T-helper 1 cell (primary cell): ENCODE measurements at places on chromosomes 12 and 14.

GRCh38 chr14:81859046-81859445, 325.4 kb upstream of the SEL1L start:
- DNase-seq, result no peak

DNA sequence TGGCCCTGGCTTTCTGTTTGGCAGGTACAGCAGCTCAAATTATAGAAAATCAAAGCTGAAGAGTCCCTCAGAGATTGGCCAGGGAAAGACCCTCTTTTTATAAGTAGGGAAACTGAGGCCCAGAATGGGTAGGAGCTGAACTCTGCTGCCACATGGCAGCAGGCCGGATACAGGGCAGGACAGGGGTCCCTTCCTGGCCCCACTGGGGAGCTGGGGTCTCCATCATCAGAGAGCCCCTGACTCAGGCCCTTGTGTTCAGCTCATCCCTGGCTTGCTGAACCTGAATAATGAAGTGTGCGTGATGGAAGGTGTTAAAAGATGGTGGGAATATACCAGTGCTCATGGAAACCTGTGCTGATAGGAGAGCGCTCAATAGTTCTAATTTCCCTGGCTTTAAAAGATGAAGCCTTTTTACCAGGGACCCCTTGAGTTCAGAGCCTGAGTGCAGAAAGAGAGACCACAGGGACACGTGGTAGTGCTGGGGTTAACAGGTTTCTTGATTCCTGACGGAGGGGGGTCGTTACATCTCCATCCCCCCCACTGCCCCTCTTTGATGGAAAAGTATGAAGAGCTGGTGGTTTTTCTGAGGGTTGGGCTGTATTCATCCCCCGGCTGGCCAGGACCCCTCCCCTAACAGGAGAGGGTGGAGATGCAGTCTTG, 4.4 kb downstream of the DLK1 start:
- DNase-seq, result no peak

- DNase-seq, result no peak
These were observed 381.2 kb downstream of the BCL11B start for GRCh38 chr14:98890556-98891340.

DNA sequence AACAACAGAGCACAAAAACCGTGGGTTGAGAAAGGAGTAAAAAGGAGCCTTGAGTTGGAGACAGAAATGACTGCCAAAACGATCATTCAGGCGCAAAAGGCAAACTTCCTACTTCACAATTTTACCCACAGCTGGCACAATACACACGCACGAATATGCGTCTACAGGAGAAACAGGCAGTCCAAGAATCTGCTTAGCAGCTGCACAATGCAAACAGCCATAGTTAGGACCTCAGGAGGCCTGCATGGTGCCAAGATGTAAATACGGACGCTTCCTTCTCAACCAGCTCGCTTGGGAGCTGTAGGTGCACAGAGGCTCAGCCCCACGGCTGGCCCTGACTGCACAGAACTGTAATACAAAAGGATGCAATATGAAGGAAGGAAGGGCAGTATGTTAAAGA, 250.1 kb upstream of the CAND1 start:
- DNase-seq, result no peak

DNA sequence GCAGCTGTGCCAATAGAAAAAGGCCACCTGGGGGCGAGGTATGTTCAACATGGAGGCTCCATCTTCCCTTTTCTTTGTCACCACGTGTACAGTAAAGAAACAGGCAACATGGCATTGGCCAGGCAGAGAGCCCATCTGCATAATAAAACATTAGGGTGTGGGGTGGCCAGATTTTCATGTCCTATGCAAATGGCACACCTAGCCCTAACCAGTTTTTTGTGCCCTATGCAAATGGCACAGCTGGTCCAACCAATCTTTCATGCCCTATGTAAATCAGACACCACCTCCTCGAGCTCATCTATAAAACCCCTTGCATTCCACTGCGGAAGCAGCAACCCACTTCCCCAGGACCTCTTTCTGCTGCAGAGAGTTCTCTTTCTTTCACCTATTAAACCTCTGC, 149.1 kb upstream of the RGS6 start:
- no peak for DNase-seq

- no peak for DNase-seq
These were observed 313.7 kb upstream of the DCN start for GRCh38 chr12:91496337-91496736.

- DNase-seq, result no peak
These were observed 2.2 kb downstream of the GUCY2C start for GRCh38 chr12:14694145-14694714.

GRCh38 chr14:19743256-19743655, at the start of gene OR4Q3:
OR4Q3 (plus strand) TSS chr14:19743571.
- no peak for DNase-seq

DNA sequence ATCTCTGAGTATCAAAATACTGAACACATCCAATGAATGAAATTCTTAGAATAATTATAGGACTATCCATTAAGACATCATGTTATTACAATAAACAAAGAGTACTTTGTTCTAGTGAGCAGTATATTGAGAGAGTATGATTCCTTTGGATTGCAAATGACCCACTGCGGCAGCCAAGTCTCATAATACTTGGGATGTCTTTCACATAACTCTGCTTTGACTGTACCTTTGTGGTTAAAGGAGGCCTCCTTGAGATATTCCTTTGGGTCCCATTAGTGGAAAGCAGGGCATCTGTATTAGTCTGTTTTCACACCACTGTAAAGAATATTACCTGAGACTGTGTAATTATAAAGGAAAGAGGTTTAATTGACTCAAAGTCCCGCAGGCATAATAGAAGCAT, 593.8 kb downstream of the TRHDE start:
- DNase-seq, result no peak

- no peak for DNase-seq
These were observed 67.7 kb downstream of the BCL2L14 start for GRCh38 chr12:12138203-12139154.

DNA sequence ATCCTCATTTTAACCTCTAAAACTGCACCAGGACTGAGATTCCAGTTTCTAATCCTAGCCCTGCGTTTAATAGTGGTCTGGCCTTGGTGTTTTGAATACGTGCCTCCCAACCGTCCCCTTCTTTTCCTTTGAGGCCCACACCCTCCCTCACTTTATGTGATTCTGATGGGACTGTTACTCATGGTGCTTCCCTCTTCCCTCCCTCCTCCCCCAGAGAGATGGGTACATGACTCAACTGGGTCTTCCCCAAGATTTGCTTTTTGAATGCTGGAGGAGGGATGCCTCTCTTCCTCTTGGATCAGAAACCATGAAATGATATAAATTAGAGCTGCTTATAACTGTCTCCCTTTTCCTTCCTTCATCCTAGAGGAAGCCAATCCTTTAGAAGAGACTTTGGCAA, 8.2 kb upstream of the PPP2R5E start:
- DNase-seq, result no peak

- DNase-seq, result no peak
These were observed 157.9 kb upstream of the FKBP4 start for GRCh38 chr12:2636741-2637340.

GRCh38 chr12:12909228-12909994, 18.0 kb downstream of the GPRC5A start:
- DNase-seq, result no peak

DNA sequence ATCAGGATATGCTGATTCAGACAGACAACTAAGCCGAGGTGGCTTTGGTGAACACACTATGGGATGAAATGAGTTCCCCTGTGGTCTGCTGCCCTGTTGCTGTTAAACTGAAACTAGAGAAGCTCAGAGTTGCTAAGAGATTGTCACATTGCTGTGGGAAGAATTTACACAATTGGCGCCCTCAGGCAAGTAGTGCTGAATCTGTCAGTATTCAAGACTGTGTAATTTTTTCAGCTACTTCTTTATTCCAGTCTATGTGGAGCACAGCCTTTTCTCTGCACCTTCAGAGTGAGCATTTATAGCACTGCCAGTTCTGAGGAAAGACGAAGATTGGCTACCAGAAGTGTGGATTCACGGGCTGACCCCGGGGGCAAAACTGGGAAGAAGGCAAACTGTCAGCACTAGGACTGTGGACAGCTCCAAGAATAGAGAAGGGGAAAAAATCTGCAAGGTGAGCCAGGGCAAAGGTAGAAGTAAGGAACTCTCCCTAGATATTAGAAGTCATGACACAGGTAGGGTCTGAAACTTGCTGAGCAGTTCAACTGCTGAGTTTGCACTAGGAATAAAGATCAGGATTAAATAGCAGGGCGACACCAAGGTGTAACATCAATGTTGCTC, 218.8 kb upstream of the TMPO start:
- no peak for DNase-seq

DNA sequence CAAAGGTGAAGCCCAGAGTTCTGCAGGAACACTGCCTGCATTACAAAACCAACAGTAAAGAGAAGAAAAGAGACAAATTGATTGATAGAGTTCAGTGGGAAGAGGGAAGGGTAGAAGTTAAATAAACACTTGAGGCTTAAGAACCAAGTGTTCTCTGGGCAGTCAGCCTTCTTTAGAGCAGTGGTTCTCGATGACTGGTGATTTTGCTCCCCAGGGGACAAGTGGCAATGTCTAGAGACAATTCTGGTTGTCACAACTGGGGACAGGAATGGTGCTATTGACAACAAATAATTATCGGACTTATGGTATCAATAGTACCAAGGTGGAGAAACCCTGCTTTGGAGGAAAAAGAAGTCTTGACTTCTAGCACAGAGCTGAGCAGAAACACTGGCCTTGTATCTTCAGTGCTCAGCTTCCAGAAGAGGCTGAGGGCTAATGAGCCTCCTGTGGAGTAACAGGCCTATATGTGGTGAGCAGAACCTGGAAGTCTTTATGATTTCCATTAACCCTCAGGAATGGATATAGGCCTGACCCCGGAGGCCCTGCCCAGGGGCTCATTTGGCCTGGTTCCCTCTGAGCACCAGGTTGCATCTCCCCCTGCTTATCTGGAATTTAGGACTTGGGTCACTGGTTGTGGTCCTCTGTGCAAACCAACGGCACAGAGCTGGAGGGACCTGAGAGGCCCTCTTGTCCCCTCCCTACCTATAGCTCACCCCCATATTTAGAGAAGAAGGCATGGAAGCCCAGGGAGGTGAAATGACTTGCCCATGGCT, 204.6 kb upstream of the PWP1 start:
- no peak for DNase-seq

- DNase-seq, result no peak
These were observed 81.8 kb downstream of the NOS1 start for GRCh38 chr12:117279606-117280005.

- peak; percentile 30 for DNase-seq
These were observed 704 bp downstream of the ATP2B1 start for GRCh38 chr12:89707703-89708564.

DNA sequence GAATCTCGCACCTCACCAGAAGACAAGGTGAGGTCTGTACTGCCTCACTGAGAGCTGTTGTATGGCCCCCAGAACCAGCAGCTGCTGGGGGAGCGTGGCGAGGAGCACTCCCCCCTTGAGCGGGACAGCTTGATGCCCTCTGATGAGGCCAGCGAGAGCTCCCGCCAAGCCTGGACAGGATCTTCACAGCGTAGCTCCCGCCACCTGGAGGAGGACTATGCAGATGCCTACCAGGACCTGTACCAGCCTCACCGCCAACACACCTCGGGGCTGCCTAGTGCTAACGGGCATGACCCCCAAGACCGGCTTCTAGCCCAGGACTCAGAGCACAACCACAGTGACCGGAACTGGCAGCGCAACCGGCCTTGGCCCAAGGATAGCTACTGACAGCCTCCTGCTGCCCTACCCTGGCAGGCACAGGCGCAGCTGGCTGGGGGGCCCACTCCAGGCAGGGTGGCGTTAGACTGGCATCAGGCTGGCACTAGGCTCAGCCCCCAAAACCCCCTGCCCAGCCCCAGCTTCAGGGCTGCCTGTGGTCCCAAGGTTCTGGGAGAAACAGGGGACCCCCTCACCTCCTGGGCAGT, 9.3 kb downstream of the CACNB3 start:
- DNase-seq, result no peak

- DNase-seq, result no peak
These were observed 41.4 kb downstream of the PTGER2 start for GRCh38 chr14:52355526-52355925.

- DNase-seq, result no peak
These were observed 9.6 kb downstream of the PTPRB start for GRCh38 chr12:70627677-70628076.

GRCh38 chr14:88079624-88080023, 74.7 kb downstream of the GPR65 start:
- DNase-seq, result no peak

GRCh38 chr12:97751704-97752103, 289.1 kb downstream of the RMST start:
- DNase-seq, result no peak

DNA sequence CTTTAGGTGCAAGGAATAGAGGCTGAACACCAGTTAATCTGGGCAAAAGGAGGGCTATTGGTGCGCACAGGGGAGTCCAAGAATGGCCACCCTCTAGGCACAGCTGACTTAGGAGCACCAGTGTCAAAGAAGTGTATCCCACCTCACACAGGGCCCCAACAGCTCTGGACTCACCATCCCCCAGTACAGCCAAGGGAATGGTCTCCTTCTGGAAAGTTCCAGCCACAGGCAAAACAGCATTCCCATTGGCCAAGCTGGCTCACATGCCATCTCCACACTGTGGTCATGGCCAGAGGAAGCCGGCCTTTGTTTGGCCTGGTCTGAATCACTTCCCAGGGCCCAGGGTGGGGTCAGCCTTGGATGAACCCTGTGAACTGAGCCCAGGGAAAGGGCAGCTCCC, 120.1 kb downstream of the DICER1 start:
- DNase-seq, result no peak

GRCh38 chr14:86015511-86015910, 485.6 kb downstream of the FLRT2 start:
- DNase-seq, result no peak

GRCh38 chr14:104076743-104077142, 8.8 kb upstream of the ASPG start:
- no peak for DNase-seq

DNA sequence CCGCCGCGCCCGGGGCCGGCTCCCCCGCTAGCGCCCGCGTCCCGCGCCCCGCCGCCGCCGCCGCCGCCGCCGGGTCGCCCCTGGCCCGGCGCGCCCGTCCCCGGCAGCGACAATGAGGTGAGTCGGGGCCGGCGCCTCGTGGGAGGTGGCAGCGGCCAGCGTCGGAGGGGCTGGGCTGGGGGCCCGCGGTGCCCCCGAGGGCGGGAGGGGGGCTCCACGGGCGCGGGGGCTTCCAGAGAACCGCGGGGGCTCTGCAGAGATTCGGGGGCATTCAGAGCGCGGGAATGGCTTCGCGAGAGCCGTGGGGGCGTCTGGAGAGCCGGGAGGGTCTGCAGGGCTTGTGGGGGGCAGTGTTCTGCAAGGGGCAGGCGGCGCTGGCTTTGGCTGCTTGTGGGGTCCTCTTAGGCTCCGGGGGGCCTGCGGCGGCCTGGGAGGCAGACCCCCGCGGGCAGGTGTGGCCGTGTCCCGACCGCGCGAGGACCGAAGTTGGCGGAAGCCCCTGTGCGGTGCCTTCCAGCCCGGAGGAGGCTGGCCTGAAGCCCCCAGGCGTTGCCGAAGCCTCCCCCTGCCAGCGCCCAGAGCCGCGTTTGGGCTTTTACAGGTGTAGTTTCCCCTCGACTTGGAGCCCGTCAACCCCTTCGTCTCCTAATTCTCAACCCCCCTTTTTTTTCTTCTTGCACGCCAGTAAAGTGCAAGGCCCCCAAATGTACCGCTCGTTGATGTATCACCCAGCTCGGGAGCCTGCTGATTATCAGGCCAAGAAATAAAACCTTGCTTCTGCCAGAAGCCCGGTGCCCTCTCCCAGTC, 93.1 kb upstream of the EVL start:
- no peak for DNase-seq

- no peak for DNase-seq
These were observed 91.7 kb downstream of the DERA start for GRCh38 chr12:16002880-16003279.

- DNase-seq, result no peak
These were observed 30.0 kb downstream of the GALNT4 start for GRCh38 chr12:89494411-89495231.
